Cerebellar cortex (tissue), 1 donor: ENCODE measurements at places on chromosomes 16 and 17.

DNA sequence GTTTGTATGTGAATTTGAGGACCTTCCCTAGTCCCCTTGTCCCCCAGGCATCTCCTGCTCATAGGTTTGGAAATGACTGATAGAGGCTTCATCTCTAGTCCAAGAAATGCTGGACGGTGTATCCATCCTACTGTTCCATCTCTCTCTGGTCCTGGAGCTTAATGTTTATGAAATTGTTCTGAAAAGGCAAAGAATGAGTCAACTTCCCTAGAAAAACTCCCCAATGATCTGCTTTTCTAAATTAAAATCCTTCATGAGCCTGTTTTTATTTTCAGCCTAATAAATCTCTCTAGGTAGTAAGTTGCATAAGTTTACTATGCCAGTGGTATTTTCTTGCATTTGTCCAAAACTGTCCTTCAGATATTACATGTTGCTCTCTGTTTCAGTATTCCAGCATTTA is 2.1 kb upstream of the IGSF6 start:
- DNase-seq: no peak

GRCh38 chr17:13957636-13958035 is 111.7 kb upstream of the COX10 start:
- no peak for DNase-seq

DNA sequence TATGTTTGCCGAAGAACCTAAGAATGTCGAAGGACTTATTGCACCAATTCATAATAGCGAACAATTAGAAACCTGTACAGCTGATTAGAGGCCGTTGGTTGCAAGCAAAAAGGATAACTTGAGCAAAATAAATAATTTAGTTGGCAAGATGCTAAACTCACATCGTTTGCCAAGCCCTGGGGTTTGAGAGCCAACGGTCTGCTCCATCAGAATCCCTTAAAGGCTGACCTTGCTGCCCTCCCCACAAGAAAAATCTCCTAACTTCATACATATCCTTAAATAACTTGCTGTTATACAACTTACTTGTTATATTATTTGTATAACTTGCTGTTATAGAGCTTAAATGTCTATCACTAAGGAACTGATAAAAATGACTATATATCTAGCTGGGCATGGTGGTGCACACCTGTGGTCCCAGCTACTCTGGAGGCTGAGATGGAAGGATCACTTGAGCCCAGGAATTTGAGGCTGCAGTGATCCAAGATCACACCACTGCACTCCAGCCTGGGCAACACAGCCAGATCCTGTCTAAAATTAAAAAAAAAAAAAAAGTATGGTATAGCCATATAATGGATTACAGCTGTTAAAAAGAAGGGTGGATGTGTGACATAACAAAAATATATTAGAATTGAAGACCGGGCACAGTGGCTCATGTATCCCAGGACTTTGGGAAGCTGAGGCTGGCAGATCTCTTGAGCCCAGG is 1.9 kb upstream of the TRIM37 start:
- no peak for DNase-seq

GRCh38 chr17:17981330-17981729 is 8.7 kb downstream of the DRC3 start:
- no peak for DNase-seq

GRCh38 chr17:44002141-44002848 is 2.1 kb upstream of the NAGS start:
- DNase-seq: no peak

DNA sequence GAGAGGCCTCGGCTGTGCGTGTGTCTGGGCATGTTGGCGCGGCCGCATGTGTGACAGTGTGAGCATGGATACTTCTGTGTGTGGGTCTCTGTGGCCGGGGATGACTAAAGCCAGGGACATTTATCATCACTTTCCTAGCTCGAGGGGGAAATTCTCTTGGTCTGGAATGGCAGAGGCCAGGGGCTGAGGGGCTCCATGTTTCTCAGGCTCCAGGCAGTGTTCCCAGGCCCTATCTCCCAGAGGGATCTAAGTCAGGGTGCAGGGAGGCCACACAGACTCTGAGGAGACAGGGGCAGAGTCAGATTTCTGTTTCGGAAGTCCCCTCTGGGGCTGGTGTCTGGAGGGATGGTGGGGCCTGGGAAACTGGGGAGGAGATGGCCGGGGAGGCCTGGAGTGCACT is 23.7 kb upstream of the SPNS2 start:
- DNase-seq: no peak

DNA sequence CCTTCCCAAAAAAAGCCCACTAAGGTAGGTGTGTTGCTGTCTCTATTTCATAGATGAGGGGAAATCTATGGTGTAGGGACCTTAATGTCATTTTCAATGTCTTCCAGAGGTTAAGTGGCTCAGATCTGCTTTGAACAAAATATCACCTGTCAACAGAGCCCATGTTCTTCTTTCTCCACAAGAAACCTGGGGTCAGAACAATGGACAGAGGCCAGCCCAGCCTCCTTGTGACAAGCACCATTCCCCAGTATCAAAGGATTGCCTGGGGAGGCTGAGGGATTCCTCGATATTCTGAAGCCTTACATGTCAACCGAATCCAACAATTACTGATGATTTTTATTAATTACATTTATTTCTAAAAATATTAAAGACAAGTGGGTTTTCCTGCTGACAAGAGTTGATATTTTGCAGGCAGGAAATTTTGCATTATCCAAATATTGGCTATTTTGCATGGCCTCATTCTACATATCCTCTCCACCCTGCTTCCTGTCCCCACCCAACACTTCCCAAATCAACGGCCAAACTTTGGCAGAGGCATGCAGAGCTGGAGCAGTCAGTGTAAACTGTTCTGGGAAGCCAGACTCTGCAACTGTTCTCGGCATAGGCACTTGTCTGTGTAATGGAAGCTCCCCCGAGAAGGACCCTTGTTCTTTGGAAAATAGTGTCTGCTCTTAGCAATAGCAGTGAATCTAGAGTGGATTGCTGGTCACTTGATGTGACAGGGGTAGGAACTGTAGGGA is 281.5 kb downstream of the HS3ST3A1 start:
- no peak for DNase-seq

- no peak for DNase-seq
Observed at GRCh38 chr17:64006361-64007088, 8.4 kb downstream of the PRR29 start.

DNA sequence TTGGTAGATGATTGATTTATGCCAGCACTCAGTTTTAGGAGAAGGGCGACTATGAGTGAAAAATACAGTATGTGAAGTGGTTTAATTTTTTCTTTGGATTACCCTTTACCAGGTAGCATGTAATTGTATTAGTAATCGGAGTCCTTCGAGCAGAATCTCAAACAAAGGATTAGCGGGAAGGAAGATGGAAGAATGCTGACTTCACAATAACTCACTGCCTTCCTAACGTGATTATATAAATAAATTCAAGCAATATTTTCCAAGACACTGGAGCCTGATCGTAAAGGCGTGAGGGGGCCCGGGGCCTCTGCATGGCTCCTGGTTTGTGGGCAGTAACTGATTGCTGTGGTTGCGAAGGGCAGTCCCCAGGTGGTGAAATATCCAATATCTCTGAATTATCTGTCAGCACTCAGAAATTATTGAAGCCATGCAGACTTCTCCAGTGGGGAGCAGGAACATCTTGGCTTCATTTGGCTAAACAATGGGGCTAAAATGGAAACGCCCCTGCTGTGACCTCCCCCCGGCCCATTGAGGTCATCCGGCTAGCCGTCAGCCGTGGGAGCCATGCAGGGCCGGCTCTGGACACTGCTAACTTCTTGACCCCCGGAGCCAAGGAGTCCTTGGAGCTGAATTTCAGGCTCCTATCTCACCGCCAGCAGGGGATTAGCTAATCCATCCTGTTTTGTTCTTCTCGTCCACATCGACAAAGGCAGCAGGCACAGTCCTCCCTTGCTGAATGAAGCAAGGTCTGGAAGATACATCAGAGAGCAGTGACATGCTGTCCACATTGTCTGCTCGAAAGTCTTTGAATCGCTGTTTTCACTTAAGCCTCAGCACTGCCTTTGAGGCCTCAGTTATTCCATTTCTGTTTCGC is 295.9 kb upstream of the N4BP1 start:
- no peak for DNase-seq

GRCh38 chr17:56173958-56174835 is 20.9 kb downstream of the ANKFN1 start:
- no peak for DNase-seq

DNA sequence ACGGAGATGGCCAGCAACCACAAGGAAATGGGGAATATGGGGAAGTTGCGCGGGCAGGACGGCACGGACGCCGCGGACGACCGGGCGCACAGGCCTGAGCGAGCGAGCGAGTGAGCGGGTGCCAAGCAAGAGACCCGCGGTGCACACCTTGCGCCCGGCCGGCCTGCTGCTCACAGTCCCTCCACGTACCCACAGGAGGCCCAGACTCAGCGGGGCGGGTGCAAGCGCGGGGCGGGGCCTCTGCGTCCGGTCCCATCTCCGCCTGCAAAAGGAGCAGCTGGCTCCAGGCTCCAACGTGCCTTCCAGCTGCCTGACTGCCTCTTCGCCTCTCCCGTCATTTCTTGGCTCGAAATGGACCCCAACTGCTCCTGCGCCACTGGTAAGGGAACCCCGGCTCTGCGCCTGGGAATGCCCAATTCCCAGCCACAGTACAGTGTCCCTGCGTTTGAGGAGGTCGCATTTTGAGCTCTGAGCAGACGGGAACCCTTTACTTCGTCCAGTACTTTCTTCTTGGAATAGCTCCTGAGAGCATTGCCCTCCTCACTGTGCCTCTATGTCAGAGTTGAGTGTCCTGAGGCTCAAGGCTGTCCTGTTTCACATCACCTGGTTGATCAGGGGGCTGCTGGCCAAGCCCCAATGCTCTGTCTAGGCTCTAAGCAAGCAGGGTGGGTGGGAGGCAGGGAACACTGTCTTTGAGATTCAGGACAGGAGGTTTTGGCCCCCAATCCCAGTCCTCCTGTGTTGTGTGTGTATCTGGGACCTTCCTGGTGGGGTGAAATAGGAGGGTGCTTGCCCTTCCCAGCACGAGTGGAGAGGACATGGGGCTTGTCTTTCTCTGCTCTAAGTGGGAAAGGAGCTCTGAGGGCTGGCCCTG is 8.1 kb upstream of the MT1E start:
- DNase-seq: no peak

- DNase-seq: no peak
Observed at GRCh38 chr17:68344701-68345136, 53.4 kb downstream of the ARSG start.

DNA sequence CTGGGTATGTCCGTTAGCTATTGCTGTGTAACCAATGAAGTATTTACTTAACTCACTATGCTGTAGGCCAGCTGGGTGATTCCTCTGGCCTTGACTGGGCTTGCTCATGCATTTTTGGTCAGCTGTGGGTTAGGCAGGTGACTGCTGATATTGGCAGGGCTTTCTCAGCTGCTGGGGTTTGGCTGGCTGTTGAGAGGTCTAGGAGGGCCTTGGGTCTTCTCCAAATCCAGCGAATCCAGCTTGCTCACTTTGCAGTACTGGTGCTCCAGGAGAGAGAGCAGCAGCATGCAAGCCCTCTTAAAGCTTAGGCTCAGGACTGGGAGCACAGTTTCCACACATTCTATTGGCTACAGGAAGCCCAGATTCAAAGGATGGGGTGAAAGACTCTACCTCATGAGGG is 270.1 kb downstream of the PHKB start:
- no peak for DNase-seq

DNA sequence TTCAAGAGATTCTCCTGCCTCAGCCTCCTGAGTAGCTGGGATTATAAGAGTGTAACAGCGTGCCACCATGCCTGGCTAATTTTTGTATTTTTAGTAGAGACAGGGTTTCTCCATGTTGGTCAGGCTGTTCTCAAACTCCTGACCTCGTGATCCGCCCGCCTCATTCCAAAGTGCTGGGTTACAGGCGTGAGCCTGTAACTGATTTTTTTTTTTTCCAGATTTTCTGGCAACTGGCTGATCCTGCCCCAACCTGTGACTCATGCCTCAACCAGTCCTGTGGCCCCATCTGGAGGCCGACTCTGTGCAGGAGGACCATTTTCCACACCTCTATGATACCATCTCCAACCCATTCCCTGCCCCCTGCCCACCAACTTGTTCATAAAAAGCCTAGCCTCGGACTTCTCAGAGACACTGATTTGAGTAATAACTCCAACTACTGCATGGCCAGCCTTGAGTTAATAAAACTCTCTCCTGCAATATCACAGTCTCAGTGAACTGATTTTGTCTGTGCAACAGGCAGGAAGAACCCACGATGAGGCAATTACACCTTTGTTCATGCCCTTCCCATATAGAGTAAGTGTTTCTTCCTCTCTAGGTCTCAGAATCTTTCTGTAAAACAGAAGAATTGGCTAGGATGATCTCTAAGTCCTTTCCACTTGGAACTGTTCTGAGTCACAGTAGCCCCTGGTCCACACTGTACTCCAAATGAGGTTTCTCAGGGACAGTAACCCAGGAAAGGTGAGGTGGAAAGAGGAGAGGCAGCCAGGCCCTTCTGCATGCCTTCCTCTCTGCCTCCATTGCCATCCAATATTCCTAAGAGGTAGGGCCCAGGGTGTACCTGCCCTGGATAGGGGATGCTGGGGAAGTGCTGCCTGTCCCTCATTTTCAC is 8.8 kb upstream of the CNOT1 start:
- DNase-seq: peak; percentile 49

DNA sequence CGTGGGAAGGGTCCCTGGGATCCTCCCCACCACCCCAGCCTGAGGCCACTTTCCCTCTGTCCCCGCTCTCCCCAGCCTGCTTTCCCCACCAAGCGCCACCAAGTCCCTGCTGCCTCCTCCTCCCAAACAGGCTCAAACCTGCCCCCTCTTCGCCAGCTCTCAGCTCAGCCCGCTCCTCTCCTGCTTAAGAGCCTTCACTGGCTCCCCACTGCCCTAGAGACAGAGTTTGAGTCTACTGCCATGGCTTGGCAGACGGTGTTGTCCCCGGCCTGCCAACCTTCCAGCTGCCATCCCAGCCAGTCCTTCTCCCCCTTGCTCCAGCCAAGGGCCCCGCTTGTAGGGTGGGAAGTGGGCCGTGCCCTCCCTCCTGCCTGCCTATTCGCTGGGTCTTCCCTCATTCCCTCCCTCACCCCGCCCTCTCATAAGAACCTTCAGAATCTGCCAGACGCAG is 11.1 kb downstream of the IL4R start:
- DNase-seq: no peak

DNA sequence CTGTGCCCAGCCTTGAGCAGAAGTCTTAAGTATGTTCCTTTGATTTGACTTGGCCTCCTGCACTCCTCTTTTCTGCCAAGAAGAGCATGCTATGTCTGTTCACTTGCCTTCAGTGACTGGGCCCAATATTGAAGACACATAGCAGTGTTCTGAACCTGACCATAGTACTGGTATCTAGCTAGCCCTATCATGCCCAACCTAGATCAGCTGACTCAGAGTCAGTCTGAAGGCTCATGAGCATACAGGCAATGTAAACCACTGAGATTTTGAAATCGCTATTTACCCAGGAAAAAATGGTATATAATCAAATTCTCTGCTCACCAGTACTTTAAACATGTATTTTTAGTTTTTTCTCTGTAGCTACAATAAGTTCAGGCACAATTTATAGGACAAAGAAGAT is 129.4 kb downstream of the TANC2 start:
- no peak for DNase-seq

- DNase-seq: peak; percentile 38
Observed at GRCh38 chr16:50627419-50627818, 53.7 kb downstream of the SNX20 start.

GRCh38 chr16:12009462-12009861 is 32.9 kb downstream of the SNX29 start:
- no peak for DNase-seq

GRCh38 chr16:17273142-17273561 is 197.6 kb downstream of the XYLT1 start:
- no peak for DNase-seq
